ENCODE measurements at places on chromosomes 16 and 17. TPM values are rescaled to one million over a fixed set of nuclear protein-coding genes. Genes with fewer than 3 reads are reported as not detected.

The IKZF3 gene
- 0.11 TPM for total RNA-seq

GRCh38 chr17:50818921-50819657, 16.3 kb upstream of the WFIKKN2 start:
- DNase-seq = no peak

The MEFV gene
- total RNA-seq = 0.77 TPM

GRCh38 chr17:79698146-79698846, 32.4 kb upstream of the ENPP7 start:
- DNase-seq = no peak

The SAMD14 gene
- total RNA-seq = 1.6 TPM

DNA sequence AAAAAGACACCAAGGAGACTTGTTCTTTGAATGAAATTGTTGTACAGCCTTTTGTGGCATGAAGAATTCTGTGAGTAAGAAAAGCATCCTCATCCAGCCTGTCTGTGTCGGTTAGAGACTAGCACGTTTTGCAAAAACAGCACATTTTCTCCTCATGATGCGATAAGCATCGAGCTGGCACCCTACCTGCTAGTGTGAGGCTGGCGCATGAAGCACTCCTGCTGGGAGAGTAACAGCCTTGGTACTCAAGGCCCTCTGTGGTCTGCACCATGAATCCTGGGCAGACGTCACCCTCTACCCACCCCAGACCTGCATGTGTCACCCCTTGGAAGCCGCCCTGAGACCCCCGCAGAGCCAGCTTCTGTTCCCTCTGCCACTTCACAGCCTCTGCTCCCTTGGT, 92.6 kb upstream of the TMEM132E start:
- no peak for DNase-seq

The EVPLL gene
- not detected for total RNA-seq

DNA sequence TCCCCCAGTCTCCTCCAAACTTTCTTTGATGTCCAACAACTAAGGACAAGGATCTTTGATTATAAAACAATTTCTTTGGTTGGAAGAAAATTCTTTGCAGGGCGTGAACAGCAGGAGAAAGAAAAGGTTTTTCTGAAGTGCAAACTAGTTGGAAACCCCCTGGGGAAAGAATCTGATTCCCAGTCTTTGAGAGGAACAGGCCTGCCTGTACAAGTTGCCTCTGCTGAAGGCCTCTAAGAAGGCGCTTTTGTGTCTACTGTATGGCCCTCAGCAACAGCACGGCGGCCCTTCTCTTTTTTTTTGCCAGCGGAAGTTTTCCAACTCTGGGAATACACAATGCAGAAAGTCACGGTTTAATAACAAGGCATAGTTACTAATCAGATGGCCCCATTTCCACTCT, 14.0 kb downstream of the RNF43 start:
- DNase-seq = no peak

DNA sequence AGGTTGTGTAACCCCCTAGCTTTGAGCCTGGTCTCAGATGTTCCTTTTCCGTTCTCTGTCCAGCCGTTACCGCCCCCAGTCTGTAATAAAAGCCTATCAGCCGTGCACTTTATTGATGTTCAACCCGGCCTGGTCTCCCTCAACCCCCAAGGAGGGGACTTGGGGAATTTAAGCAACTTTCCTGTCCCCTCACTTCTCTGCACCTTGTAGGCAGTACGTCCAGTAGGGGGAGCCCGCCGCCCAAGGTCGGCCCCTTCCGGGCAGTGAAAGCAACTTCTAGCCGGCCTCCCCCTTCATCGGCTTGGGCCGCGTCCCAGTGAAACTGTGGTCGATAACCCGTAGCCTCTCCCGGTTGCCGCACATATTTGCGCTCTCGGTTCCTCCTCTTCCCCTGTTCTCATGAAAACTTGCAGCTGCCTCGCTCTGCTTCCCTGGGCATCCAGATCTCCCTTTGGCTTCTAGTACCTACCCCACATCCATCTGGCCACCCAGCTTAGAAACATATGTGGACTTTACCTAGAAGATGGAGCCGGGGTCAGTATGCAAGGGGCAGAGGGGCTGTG, 7.9 kb downstream of the PNPO start:
- peak; percentile 92 for DNase-seq

The SLC25A19 gene
- total RNA-seq = 13.0 TPM

DNA sequence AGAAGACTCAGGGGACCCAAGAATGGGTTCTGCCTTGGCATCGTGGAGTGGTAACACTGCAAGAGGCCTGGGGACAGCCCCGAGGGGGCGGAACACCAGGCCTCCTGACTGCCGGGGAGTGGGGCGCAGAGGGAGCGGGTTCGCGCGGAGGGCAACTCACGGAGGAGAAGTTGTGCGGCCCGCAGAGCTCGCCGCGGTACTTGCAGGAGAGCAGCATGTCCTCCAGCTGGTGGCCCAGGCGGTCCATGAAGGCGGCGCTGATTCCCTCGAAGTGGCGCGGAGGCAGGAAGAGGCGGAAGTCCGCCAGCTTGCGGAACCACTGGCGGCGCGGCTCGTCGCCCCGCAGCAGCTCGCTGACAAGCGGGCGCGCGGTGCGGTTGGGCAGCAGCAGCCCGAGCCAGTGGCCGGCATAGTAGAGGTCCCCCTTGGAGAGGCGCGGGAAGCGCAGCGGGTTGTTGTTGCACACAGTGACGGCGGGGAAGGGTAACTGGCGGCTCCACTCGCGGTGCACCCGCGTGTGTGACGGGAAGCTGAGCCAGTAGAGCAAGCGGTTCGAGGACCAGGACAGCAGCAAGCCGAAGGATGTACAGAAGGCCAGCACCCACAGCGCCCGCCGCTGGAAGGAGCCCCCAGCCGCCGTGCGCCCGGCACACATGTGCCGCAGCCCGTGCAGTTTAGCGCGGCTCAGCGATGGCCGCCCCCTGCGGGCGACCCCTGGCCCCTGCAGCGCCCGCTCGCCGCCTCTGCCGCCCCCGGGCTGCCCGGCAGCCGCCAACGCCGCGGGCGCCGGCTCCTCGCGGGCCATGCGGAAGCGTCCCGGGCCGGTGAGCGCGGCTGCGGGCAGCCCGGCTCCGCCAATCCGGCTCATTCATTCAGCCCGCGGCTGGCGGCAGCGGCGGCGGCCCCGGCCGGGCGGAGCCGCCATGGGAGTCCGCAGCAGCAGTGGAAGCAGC, 1.6 kb downstream of the ASIC2 start:
- no peak for DNase-seq

DNA sequence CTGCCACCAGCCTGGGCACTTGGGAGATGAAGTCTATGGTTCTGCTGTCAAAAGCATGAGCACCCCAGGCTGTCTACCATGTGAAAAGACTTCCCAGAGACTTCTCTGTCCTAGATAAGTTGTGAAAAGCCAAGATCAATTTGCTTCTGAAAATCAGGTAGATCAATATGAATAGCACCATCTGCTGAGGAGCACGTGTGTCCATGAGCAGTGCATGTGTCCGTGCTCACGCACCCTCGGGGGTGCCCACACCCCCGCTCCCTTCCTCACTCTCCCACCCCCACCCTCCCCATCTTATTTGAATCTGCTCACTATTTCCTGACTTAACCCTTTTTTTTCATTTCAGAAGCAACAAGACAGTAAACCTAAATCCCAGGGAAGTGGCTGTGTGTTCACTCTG, 238.3 kb upstream of the SDK2 start:
- DNase-seq = no peak

GRCh38 chr16:77759821-77760220, 28.5 kb upstream of the VAT1L start:
- no peak for DNase-seq

- no peak for DNase-seq
Observed at GRCh38 chr16:50878966-50879615, 137.2 kb downstream of the CYLD start.

GRCh38 chr16:12511708-12512107, 292.0 kb downstream of the CPPED1 start:
- no peak for DNase-seq

DNA sequence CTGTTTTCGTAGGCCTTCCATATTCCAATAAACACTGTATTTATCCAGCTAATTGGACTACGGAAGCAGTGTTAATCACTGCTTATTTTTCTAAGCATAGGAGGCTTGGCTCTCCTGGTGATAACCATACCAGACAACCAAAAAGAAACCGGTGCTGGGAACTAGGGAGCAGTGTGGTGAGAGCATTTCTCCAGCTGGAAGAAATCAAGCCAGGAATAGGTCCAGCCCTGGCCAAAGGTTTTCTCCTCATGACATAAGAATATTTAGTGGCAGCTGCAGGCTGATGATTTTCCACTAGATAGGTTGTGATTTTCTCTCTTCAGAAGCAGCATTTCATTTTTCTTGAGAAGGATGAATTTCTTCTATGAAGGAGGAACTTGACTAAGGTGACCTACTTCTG, 141.5 kb downstream of the TRIM37 start:
- no peak for DNase-seq

DNA sequence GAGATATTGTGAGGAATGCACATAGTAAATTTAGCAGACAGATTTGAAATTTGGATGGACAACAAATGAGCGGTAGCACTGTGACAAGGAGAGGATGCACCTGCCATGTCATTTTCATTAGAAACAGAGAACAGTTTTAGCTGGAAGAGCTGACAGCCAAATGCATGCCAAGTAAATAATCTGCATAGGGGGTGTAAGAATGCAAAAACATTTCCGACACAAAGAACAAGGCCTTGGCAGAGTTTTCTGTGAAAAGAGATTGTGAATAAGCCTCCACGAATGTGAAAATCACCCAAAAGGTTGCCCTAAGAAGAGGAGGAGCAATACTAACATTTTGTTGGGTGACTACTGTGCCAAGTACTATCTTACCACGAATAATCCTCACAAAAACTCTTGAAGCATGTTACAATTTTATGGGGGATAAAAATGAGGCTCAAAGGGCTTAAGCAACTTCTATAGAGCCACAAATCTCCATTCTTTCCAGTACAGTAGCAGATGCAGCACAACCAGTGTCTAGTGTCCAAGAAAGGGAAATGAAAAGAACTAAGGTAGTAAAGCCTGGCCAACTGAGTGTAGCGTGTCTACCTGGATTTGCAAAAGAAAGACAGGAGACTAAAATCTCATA, 28.3 kb downstream of the TMEM100 start:
- no peak for DNase-seq

The ARHGAP44 gene
- total RNA-seq = 10.6 TPM

DNA sequence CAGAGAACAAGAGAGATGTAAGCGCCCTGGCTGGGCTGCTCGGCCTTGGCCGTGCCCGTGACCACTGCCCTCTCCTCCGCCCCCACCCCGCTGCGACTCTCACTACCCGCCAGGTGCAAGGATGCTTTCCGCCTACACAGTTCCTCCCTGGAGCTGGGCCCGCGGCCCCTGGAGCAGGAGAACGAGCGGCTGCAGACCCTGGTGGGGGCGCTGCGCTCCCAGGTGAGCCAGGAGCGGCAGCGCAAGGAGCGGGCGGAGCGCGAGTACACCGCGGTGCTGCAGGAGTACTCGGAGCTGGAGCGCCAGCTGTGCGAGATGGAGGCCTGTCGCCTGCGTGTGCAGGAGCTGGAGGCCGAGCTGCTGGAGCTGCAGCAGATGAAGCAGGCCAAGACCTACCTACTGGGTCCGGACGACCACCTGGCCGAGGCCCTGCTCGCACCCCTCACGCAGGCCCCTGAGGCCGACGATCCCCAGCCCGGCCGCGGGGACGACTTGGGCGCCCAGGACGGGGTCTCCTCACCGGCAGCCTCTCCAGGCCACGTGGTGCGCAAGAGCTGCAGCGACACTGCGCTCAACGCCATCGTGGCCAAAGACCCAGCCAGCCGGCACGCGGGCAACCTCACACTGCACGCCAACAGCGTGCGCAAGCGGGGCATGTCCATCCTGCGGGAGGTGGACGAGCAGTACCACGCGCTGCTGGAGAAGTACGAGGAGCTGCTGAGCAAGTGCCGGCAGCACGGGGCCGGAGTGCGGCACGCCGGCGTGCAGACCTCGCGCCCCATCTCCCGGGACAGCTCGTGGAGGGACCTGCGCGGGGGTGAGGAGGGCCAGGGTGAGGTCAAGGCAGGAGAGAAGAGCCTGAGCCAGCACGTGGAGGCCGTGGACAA, 9.2 kb upstream of the MRPL58 start:
- no peak for DNase-seq

- DNase-seq = no peak
Observed at GRCh38 chr16:75100603-75100990, 16.0 kb downstream of the LDHD start.

All from heart right ventricle (tissue), 16 donors.